ENCODE measurements at places on chromosomes 3 and 15.
A peak's percentile ranks its signal among the peaks of the same experiment; 100 is the strongest.

DNA sequence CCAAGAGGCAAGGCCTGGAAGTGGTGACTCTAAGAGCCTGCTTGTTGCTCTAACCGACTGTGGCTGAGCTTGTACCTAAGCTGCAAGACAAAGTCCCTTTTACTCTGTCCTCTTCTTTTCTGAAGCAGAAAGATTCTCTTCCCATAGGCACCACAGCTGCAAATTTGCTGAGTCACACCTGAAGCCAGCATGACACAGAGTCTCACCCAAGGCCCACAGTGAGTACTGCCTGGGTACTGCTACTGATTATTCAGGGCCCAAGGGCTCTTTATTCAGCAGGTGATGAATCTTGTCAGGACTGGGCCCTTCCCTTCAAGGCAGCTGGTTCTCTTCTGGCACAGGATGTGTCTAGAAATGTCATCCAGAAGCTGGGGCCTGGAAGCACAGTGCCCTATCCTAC lies 18.9 kb upstream of the TIGIT start:
- no peak for DNase-seq

GRCh38 chr15:32888221-32888761 lies 170.5 kb downstream of the GREM1 start:
- no peak for DNase-seq

DNA sequence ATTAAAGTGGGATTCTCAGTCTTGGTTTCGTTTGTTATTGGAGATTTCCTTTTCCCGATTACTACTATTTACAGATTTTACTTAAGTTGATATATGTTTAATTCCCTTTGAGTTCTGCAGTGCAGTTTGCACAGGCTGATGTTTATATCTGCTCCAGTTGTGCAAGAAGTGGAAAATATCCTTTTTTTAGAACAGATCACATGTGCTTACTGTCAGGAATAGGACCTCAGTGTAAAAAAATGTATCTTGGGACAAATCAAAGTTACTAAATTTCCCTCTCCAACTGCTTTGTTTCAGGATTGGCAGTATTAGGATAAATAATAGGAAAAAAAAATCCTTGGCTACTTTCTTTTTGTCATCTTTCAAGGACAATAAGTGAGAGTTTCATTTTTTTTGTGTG lies 6.9 kb downstream of the MITF start:
- no peak for DNase-seq

- no peak for DNase-seq
Measured at GRCh38 chr15:101028321-101028720, 109.2 kb downstream of the LRRK1 start.

- DNase-seq, result no peak
Measured at GRCh38 chr3:61520966-61521628, 40.3 kb upstream of the PTPRG start.

- no peak for DNase-seq
Measured at GRCh38 chr3:152508705-152509104, 240.0 kb downstream of the MBNL1 start.

- DNase-seq, result no peak
Measured at GRCh38 chr3:56806407-56806806, 4.7 kb upstream of the ARHGEF3 start.

DNA sequence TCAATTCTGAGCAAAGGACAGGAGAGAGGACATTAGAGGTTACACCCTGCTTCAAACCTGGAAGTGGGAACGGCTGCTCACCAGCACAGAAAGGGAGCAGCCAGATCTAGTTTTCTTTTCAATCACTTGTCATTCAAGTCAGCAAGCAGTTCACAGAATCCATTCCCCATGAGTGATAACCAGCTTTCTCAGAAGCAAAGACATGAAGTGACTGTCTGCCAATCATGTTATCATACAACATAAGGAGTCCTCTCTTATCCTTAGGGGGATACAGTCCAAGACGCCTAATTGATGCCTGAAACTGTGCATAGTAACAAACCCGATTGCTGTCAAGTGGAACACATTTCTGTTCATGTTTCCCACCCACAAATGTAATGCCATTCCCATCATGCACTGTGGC lies 54.7 kb downstream of the FAM98B start:
- no peak for DNase-seq

DNA sequence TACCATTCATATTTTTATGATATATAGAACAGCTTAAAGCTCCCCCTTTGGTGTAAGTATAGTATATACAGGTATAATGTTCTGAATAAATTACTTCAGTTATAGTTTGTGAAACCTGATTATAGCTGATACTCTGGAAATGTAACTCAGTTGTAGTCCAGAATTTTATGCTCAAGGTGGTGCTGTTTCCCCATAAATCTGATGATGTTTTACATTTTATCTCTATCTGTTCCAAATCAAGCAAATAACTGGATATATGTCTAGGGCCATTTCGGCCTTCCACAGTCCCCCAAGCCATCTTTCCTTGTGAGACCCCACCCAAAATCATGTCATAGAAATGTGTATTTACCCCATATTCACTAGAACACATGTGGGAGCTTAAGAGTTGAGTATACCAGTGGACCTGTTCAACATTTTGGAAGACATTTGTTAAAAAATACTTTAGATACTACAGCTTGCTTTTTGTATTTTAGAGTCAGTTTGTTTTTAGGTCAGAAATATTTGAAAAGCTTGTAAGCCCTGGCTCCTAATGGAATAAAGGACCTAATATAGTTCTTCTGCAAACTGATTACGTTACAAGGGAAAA lies 107.1 kb downstream of the ATG7 start:
- peak; percentile 70 for DNase-seq

- DNase-seq, result no peak
Measured at GRCh38 chr3:49707113-49707480, 12.4 kb downstream of the AMIGO3 start.

DNA sequence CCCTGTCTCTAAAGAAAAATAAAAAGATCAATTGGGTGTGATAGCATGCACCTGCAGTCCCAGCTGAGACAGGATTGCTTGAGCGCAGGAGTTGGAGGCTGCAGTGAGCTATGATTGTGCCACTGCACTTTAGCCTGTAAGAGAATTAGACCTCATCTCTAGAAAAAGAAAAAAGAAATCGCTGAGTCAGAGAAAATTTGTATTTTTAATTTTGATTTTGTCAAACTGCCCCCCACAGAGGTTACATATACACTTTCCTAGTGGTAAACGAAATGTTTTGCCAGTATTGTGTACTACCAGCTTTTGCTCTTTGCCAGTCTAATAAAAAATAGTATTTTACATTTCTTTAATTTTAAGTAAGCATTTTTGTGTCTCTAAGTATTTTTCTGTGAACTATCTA lies 5.3 kb upstream of the CRYGS start:
- DNase-seq, result no peak

All from renal cortex interstitium (tissue), 15 donors.